ENCODE measurements at places on chromosomes 1 and 21.

GRCh38 chr1:182786223-182786994 is 3.2 kb upstream of the NPL start:
- DNase-seq = peak; percentile 57

GRCh38 chr1:197200272-197200899 is 53.9 kb upstream of the ASPM start:
- peak; percentile 38 for DNase-seq

GRCh38 chr1:33082575-33083108 is 1.7 kb downstream of the AZIN2 start:
- no peak for DNase-seq

DNA sequence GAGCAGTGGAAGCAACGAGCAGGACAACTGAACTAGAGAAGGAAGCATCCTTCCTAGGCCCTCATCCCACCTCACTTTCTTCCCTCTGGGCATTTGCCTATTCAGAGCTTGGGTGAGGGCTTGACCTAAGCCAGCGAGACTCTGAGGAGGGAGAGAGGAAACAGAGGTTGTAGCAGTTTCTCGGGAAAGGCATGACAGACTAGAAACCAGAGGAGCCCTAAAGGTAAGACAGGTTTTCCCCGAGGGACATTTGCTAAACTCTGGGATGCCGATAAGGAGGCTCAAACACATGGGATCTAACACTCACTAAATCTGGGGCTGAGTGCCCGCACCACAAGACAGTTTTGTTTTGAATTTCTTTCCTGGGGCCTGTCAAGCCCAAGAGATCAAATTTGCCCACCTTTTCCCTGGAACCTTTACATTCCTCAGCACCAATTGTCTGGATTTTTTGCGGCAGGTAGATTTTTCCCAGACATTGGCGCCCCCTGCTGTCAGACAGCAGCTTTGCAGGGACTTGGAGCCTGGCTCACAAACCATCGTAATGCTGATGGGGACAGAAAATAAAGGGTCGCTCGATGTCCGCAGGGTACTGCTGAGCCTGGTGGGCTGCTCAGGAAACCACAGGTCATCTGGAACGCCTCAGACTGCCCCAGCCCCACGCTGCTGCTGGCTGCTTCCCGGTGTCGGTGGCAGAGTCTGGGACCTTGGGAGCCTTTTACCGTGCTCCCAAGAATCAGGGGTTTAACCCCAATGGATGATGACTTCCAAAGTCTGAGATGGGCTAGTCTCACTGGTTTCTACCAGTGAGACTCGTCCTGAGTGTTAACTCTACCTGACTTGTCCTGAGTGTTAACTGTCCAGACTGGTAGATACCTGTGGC is 23.4 kb upstream of the TSPAN2 start:
- DNase-seq = no peak

GRCh38 chr1:62530516-62531154 is 66.7 kb upstream of the ANGPTL3 start:
- DNase-seq = peak; percentile 38

DNA sequence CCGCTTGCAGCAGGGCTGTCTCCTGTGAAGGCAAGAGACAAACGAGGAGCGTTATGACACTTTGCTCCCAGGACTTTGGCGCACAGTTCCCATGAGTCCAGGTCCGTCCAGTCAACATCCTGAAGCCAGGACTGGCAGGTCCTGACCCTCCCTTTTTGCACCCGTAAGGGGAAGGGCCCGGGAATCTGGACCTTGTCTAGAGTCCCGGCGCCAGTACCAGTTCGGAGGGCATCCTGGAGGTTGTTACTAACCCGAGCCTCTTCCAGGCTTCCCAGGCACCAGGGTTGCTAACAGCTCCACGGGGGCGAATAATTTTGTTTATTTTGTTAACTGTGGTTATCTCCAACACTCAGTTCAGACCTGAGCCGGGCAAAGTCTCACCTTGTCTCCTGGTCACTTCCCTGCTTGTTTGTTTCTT is 682 bp upstream of the RWDD3 start:
- peak; percentile 72 for DNase-seq

GRCh38 chr1:208235982-208236761 is 8.0 kb downstream of the PLXNA2 start:
- DNase-seq = no peak

GRCh38 chr21:28543975-28544374 is 448.7 kb downstream of the LTN1 start:
- no peak for DNase-seq

GRCh38 chr1:78491451-78492071 is 787 bp downstream of the PTGFR start:
- peak; percentile 12 for DNase-seq

DNA sequence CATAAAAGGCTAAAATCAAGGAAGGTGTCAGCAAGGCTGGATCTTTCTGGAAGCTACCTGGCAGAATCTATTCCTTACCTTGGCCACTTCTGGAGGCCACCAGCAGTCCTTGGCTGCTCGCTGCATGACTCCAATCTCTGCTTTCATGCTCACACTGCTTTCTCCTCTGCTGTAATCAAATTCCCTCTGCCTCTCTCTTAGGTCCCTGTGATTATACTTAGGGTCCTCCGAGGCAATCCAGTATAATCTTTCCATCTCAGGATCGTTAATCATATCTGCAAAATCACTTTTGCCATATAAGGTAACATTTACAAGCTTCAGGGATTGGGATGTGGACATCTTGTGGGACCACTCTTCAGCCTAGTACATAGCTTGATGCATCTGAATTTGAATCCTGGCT is 110.7 kb upstream of the IVNS1ABP start:
- DNase-seq = no peak

DNA sequence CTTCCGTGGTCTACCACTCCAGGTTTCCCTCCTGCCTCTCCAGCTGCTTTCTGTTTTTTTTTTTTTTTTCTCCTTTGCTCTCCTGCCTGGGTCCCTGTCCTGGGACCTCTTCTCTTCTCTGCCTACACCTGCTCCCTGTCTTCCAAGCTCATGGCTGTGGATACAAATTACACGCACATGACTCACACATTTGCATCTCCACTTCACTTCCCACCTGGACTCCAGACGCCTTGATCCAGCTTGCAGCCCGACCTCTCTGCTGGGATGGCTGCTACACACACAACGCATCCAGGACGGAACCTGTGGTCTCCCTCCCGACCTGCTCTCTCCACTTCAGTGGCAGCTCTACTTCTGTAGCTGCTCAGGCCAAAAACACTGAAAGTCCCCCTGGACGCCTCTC is 44.4 kb upstream of the B3GALT5 start:
- DNase-seq = no peak

DNA sequence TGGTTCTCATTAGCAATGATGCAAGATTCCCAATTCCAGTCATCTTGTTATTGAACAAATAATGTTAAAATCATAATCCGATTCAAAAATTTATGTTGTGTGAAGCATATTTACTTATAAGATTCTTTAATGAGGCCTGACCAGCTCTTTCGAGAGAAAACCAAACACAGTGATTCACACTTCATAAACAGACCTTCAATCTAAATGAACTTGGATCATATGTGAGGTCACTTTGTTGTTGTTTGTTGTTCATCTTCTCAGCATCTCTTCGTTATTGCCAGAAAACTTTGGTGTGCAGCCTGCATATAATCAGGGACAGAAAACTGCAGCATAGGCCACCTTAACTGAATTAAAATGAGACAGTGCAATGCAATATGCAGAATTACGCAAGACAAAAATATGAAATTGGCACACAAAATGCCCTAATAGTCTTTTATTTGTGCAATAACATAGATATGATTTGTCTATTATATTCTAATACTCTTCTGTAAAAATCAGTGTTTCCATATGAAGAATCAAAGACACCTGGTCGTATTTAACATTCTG is 30.1 kb downstream of the NCAM2 start:
- no peak for DNase-seq

GRCh38 chr1:1618396-1619068 is 3.2 kb downstream of the MIB2 start:
- no peak for DNase-seq

DNA sequence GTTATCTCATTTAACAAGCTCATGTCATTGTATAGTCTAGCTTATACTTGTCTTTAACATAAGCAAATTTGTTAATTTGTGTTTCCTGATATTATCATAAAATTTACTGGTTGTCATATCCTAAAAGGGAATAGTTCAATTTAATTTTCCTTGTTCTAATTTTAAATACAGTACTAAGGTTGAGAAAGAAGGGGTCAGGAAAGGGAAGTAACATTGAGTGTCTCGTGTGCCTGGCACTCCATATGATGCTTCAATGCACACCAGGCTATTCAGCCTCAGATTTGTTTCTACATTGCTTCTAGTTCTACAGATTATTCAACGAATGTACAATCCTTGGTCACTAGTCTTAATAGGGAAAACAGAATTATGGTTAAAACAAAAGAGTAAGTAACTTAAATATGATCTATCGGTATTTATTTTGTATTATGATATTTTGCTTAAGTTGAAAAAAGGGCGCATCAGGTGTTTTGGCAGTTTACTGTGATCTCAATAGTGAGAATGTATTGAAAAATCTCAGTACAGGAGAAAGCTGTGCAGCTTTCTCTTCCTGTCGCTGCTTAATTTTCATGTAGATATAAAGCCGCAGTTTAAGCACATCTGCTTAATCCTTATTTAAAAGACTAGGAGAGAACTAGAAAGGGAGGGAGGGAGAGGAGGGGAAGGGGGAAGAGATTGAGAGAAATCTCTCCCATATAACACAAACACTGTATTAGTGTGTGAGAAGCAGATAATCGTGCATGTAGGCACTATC is 13.0 kb downstream of the PTPRC start:
- no peak for DNase-seq

GRCh38 chr1:26003756-26004155 is 5.9 kb upstream of the PAFAH2 start:
- no peak for DNase-seq

DNA sequence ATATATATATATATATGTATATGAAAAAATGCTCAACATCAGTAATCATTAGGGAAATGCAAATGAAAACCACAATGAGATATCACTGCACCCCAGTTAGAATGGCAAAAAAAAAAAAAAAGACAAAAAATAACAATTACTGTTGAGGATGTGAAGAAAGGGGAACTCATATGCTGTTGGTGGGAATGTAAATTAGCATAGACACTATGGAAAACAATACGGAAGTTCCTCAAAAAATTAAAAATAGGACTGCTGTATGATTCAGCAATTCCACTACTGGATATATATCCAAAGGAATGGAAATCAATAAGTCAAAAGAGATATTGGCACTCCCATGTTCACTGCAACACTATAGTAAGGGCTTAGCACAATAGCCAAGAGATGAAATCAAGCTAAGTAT is 41.5 kb upstream of the CTBS start:
- no peak for DNase-seq

DNA sequence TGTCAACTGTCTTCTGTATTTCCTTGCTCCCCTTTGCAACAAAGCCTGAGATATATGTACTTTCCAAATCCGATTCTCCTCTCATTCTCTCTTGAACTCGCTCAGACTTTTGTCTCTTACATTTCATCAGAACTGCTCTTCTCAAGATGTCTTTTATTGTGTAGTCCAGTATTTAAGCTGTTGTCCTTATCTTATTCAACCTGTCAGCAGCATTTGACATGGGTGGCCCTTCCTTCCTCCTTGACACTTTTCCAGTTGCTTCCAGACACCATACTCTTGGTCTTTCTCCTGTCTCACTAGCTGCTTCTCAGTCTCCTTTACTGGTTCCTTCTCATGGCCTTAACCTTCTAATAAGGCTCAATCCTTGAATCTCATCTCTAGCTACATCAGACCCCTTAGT is 47.0 kb downstream of the TSNAX start:
- no peak for DNase-seq

DNA sequence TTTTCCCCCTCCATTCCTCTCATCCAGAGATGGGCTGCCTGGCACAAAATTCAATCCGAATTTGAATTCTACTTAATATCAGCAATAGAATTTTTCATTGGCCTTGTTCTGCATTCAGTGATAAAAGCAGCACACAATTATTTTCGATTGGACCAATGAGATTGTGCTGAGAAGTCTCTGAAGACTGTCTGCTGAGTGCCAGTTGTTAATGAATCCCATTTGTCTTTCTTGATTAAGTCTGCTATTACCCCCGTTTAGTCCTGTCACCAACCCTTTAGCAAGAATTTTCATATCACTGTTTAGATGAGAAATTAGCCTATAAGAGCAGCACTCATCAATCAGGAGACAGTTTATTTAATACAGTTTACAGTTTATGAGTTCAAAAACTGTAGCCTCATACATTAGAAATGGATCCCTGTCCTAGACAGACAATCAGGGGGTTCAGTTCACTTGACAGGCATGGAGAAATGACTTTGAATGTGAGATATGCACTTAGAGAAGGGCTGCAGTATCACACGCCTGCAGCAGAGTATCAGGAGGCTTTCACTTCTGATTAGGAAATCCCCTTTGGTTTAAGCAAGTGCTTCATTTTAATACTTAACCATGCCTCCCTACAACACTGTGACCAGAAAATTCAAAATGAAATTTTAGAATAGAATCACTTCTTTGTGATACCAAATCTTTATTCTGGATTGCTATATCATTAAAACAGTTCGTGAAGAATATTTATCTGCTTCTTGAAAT is 304.7 kb upstream of the PTBP2 start:
- DNase-seq = no peak

DNA sequence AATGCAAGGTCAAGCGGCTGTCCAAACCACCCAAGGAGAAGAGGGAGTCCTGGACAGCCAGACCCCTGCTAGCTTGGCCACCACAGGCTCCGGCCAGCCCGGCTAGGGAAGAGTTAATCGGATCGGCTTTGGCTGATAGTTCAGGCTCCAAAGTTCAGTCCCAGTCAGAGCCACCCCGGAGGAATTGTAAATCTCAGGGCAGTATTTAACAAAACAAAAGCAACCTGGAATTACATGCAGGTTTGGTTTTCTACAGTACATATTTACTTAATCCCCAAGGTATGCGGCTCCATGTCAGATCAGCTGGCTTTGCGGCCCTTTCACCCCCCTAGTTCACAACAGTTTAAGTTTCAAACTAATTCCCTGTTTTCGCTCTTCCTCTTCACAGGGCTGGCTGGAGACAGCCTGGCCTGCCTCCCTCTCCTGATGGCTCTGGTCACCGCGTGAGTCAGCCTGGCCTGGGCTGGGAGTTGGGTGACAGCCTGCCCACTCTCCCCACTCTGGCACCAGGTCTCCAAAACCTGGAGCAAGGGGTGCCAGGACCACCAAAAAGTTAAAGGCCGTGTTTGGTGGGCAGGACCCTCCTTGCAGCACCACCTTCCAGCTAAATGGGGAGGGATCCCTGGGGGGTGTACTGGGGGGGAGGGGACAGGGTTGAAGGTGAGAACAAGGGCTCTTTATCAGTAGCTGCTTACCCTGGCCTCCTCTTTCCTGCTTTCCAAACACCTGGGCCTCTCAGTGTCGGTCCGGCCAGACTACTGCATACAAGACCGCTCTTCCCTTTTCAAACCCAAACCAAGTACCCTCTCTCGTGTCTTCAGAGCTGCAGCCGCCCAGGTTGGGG is 1.9 kb downstream of the DHRS3 start:
- peak; percentile 73 for DNase-seq

DNA sequence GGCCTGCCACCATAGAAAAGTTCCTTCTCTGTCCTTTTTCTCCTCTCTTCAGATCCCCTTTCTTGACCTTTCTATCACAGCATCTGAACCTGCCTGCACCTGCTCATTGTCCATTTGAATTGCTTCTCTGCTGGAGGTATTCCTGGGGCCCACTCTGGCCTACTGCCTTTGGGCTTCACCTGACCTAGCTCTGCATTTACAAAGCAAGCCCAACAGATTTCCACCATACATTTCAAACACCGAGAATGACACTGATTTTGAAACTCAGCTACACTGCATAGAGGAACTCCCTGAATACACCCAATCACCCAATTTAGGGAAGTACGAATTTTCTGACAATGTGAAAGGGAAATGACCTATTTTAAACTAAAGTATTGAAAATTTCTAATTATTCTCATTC is 284.5 kb upstream of the USP25 start:
- DNase-seq = no peak
